ENCODE measurements at places on chromosomes 3 and 15.
A peak's percentile ranks its signal among the peaks of the same experiment; 100 is the strongest.

GRCh38 chr15:71914092-71914491 lies 103.7 kb downstream of the NR2E3 start:
- DNase-seq, result no peak

GRCh38 chr3:58093574-58094195 lies 85.5 kb downstream of the FLNB start:
- no peak for DNase-seq

GRCh38 chr15:100284701-100285100 lies 57.1 kb downstream of the ADAMTS17 start:
- no peak for DNase-seq

DNA sequence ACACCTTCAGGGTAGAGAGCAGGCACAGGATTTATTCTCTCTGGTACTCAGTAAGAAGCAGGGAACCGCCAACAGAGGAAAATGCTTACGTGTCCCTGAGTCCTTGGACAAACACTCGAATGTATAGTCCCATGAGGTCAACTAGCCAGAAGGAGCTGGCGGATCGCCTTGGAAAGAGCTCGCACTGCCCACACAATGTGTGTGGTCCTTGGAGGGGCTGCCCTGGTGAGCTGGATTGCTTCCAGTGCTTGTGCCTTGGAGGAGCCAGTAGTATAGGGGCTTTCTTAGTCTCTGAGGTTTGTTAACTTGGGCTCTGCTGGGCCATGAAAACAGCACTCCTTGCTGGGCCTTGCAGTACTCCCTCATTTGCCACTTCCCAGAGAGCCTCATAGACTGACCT lies 40.7 kb upstream of the VILL start:
- DNase-seq, result no peak

- no peak for DNase-seq
These were observed 47.5 kb upstream of the GBE1 start for GRCh38 chr3:81808900-81809299.

DNA sequence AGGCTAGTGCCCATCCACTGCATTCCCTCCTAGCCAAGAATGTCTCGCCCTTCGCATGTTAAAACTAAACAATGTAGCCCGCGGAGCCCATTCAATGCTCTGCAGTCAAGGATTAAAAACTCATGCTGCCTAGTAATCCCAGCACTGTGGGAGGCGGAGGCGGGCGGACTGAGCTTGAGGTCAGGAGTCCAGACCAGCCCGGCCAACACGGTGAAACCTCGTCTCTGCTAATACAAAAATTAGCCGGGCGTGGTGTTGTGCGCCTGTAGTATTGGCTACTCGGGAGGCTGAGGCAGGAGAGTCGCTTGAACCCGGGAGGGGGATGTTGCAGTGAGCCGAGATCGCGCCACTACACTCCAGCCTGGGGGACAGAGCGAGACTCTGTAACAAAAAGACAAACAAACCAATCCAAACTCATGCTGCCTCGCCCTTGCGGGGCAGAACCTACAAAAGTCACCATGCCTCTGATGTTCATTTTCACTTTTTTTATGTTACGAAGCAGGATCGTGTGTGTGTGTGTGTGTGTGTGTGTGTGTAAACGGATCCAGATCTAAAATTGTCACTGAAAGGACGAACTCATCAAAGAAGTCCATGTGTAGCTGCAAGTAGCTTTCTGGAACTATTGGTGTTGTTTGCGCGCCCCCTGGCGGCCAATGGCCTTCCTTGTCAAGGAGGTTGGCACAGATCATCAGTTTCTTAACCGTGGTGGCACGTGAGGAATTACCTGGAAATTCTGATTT lies 54.8 kb upstream of the SPESP1 start:
- DNase-seq, result peak; percentile 80

GRCh38 chr3:158659454-158660237 lies 12.8 kb downstream of the LXN start:
- DNase-seq, result peak; percentile 14

GRCh38 chr15:77959432-77959879 lies 118.1 kb downstream of the TBC1D2B start:
- DNase-seq, result peak; percentile 63

- no peak for DNase-seq
These were observed 6.6 kb downstream of the RBP1 start for GRCh38 chr3:139532976-139533375.

DNA sequence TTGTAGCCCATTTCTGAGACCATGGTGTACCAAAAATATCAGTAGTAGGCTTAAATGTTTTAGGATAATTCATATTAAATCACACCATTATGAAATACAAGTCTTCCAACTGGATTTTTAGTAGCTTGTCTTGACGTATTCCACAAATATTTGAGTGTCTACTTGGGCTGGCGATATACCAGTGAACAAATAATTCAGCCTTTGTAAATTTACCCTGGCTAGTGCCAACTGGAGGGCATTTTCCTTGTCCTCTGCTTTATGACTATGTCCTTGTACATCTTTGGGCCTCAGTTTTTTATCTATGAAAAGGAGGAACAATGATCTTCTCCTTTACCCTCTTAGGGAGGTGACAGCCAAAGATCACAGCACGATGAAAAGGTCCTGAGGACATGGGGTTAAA lies 114.8 kb downstream of the FRMD4B start:
- DNase-seq, result no peak

DNA sequence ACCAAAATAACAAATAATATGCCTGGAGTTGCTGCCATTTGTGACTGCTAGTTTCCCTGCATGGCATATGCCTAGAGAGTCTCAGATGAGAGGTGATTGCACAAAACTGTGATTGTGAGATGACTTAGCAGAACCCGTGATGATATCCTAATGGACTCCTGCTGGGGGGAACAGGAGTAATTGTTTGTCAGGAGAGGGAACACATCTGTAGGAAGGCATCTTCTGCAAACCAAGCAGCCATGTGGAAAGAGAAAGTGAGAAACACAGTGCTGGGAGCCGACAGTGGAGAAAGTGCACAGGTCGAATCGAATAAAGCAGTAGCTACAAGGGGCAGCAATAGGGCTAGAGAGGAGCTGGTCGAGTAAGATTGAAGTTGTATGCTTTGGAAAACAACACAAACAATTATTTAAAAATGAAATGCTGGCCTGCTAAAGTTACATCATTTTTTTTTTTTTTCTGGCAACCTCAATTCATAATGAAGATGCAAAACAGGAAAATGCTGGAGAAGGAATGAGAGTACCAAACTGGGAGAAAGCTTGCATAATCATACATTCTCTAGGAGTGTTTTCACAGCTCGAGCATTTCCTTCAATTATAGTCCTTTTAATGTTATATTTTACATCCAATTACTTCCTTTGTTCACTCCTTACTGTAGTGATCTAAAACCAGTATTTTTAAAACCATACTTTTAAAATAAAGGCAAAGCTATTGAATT lies 494.2 kb upstream of the AGTR1 start:
- DNase-seq, result no peak
